NCI-H2081 treated with DMSO at 0.1 percent for 48 hours (cell line): ENCODE measurements at places on chromosomes 12 and 14.

DNA sequence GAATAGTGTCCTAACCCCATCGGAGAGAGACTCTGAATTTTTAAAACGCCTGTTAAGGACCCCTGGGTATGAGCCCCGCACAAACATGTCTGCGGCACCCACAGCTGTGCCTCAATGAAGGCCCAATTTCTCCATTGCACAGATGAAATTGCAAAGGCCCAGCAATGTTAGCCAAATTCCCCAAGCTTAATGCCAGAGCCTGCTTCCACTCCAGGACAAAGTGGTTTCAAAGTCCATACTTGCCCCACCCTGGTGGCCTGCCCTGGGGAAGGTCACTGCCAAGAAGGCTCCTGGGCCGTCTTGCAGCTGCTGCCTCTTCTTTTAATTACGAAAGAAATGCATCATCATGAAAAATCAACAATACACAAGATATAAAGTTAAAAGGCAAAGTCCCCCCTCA, 1179.7 kb downstream of the VRK1 start:
- no peak for DNase-seq

DNA sequence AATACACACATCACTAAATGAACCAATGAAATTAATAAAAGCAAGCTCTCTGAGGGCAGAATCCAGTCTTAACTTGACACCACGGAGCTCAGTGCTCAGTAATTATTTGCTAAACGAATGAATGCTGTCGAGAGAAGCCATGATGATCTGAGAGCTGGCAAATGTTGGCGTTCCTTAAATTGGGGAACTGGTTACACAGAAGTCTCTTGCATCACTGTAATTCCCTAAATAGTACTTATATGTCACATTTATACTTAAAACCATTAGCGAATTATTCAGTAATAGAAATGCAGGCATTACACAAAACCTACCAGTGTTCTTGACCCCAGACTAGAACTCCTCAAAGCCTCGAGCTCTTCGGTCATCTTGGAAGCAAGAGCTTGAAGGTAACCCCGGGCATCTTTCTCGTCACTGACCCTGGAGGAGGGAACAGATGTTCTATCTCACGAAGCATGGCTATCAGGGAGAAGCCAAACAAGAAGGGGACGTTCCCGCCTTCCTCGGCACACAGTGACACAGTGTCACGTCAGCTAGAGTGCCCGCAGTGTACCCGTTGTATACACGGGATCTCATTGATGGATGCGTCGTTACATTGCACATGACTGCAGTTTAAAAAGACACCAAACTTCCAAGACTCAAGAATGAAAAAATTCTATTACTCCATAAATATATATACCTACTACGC, 43.6 kb downstream of the AMN start:
- DNase-seq: no peak

DNA sequence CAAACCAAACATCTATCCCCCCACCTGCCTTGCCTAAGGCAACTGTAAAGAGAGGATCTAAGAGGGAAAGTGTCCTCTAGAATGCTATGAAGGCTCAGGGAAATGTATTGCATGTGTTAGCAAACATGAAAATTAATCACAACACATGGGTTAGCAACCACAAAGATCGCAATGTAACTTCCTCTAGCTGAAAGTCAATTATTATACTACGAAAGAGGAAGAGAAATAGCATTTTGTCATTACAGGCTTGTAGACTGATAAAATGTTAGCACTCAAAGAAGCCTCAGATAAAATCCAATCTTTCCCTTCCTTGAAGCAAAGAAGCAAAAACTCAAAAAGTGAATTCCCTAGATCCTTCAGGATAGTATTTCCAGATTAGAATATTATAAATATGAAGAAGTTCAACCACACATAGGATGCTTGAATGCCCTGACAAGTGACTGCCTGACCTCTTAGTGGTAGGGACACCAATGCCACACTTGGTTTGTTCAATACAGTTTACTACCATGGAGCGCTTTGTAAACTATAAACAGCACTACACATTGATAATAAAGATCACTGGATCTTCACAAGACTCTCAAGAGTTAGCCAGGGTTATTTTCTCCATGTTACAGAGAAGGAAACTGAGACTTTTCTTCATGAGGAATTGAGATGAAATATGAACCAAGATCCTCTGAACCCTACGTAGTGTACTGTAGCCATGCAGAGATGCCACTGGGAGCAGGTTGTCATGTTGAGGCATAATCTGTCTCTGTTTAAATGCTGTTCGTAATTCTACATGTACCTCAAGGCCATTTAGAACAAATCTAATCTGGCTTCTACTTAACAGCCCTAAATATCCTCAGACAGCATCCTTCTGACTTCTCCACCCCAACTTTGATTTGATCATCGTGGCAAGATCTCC, 100.7 kb downstream of the ITPR2 start:
- no peak for DNase-seq

DNA sequence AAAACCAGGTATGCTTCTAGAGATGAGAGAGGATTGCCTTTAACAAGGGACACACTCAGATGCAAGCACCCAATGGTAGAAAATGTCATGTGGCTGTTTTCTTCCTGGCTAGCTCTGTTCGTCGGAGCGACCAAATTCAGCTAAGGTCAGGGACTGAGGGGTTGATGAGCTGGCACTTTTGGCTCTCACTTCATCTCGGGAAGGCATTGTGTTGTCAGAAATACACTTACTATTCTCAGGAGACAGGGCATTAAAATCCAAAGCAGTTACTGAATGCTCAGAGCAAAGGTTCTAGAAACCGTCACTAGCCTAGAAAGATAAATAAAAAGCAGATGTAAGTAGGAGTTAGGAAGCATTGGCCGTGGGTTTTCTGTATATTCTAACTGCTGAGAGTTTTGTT, 275.7 kb upstream of the SSTR1 start:
- DNase-seq: no peak

GRCh38 chr14:50002926-50003212, 110.0 kb downstream of the ARF6 start:
- DNase-seq: no peak

DNA sequence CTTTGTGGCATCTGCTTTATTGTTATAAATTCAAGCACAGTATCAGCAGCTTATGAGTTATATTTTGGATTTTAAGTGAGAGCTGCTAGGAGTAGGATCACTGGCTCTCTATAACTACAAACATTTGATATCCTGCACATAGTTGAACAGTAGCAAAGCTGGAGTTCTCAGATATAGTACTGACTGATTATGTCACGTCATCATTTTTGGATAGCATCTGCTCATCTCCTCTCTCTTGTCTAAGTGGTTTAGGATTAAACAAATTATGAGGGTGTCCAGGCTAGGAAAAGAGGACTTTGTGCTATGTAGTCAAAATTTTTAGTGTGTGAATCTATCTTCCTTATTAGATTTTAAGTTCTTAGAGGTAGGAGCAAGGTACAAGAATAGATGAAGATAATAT, 18.4 kb downstream of the PPP4R4 start:
- no peak for DNase-seq

DNA sequence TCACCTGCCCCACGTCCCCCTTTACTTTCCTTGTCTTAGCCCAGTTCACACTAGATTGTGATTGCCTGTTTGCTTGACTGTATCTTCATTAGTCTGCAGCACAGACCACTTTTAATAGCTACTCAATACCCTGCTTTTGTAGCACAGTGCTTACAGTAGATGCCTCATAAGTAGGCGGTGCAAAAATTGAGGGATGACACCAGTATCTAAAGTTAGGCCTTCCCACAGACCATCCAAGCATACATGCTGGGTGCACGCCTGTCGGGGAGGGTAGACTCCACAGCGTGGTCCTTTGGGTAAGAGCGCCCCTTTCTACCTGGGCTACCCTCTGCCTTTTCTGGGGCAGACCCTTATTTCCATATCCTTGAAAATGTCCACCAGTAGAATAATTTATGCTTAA, 140.8 kb downstream of the GCH1 start:
- no peak for DNase-seq

DNA sequence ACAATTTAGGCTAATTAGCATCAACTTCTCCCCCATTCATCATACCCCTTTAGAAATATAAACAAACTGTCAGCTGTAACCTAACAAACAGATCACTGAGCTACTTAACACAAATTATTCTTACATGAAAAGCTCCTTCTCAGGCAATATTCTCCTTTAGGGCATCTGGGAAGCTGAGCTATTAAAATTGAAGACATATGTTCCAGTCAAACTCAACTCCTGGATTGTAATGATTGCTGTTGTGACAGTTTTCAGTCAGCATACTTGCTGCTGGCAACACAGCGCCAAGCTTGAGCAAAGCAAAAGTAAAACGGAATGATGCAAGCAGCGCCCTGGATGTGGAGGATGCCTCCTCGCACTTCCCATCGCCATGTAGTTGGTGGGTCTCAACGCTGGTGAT, 82.4 kb downstream of the SLC25A21 start:
- DNase-seq: no peak

- DNase-seq: no peak
These were observed 132.7 kb downstream of the PAPOLA start for GRCh38 chr14:96634896-96635295.

DNA sequence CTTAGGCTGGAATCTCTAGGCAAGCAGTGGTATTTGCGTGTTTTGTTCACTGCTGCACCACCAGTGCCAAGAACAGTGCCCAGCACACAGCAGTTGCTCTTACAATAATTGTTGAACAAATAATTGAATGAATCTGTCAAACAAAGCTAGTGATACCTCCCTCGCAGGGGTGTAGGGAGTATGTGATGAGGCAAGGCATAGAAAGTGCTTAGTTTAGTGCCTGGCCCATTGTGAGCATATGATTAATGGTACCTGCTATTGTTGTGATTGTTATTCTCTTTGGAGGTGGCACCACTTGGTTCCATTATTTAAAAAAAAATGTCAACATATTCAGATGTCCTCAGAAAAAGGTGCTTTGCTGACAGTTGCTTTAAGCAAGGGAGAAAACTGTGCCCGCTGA, 210.1 kb upstream of the TBX3 start:
- DNase-seq: no peak

DNA sequence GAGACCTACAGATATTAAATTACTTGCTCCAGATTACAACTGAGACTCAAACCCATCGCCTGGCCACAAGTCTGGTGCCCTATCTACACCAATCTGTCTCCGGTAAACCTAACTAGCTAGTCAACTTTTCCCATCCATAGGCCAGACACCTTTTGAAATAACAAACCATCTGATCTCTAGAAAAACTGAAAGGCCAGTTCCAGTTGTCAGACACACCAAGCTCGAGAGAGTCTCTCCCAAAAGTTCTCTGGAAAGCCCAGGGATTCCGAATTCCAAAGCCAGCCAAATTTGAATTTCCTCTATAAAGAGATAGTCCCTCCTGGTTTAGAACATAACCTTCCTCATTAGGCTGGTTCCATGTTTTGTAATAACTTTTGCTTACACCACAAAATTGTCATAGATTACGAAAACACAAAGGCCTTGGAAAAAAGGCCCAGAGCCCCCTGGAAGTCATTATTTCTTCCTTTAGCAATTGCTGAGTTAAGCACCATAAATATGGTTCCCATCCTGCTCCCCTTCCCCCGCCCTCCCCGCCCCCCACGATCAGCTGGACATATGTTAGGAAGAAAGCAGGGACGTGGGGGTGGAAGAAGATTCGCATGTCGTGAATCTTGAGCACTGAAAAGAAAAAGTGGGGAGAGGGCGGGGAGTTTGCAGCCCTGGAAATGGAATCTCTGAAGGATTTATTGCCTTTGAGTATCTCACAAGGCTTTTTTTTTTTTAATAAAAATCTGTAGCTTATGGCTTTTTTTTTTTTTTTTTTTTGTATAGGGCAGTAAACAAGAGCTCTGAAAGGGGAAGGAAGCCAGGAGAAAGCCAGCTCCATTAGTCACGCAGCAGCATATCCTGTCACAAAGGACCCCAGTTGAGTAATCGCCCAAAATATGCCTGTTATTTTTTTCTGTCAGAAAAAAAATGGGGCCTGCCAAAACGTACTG, 110.4 kb downstream of the ZFP36L1 start:
- no peak for DNase-seq

- no peak for DNase-seq
These were observed 4.6 kb downstream of the MTRFR start for GRCh38 chr12:123237646-123238329.

DNA sequence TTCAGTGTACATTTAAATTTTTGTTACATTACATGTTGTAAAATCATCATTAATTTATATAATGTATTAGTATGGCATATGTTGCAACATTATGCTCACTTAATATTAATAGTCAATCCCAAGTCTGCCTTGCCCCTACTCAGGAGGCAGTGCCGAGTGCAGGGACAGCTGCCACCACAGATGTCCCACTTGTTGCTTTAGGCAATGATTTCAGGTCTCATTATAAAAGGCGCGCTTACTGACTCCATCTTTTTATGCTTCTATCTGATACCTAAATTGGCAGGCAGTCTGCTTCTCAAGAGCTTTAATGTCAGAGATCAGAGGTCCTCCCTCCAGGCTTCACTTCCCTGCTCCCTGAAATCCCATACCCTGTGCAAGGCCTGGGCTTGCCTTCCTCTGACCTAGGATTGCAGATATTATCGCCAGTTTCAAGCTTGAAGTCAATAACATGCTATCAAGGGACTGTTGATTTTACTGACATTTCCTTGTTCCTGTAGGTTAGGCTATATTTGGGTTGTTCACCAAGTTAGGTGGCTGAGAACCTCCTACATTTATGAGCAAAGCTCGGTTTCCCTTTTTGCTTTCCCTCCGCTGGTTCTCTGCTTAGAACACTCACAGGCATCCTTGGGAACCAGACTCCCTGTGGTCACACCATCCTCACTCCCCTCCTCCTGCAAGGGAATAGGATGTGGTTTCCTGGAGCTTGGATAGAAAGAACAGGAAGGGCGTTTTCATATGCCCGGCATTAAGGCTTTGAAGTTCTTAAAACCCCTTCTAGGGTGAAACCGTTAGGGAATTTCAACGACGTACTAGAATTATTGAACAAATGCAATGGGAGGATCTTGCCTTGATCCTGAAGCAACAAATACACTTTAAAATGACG, 208.4 kb upstream of the FKBP4 start:
- no peak for DNase-seq

GRCh38 chr14:53692885-53693284, 263.7 kb downstream of the BMP4 start:
- no peak for DNase-seq
